ENCODE measurements at places on chromosomes 6 and 20. TPM values are rescaled to one million over a fixed set of nuclear protein-coding genes. Genes with fewer than 3 reads are reported as not detected.

BCKDHB gene
- 12.6 TPM for total RNA-seq

HLA-DQA1 gene
- 0.43 TPM for total RNA-seq

CNBD2 gene
- total RNA-seq = 2.3 TPM

C20orf141 gene
- not detected for total RNA-seq

TOX2 gene
- total RNA-seq = 10.5 TPM

SLCO4A1 gene
- 6.6 TPM for total RNA-seq

RIPOR3 gene
- total RNA-seq = 40.7 TPM

FRK gene
- 0.44 TPM for total RNA-seq

SLA2 gene
- not detected for total RNA-seq

MAFB gene
- total RNA-seq = 0.22 TPM

SAPCD1 gene
- total RNA-seq = 0.44 TPM

CCDC167 gene
- 31.1 TPM for total RNA-seq

WFDC12 gene
- not detected for total RNA-seq

SDHAF4 gene
- 4.7 TPM for total RNA-seq

KIF13A gene
- total RNA-seq = 35.7 TPM

EYS gene
- total RNA-seq = under 0.01 TPM

TXLNB gene
- under 0.01 TPM for total RNA-seq

HSPA12B gene
- total RNA-seq = under 0.01 TPM

GJA10 gene
- not detected for total RNA-seq

ELOVL4 gene
- total RNA-seq = 3.3 TPM

MYO6 gene
- 11.0 TPM for total RNA-seq

CALHM5 gene
- 2.2 TPM for total RNA-seq
